Mammary epithelial cell (primary cell): ENCODE measurements at places on chromosomes 1 and 21. TPM values are rescaled to one million over a fixed set of nuclear protein-coding genes. Genes with fewer than 3 reads are reported as not detected.

GRCh38 chr1:55280731-55281130 lies 65.6 kb upstream of the USP24 start:
- DNase-seq, result no peak

DNA sequence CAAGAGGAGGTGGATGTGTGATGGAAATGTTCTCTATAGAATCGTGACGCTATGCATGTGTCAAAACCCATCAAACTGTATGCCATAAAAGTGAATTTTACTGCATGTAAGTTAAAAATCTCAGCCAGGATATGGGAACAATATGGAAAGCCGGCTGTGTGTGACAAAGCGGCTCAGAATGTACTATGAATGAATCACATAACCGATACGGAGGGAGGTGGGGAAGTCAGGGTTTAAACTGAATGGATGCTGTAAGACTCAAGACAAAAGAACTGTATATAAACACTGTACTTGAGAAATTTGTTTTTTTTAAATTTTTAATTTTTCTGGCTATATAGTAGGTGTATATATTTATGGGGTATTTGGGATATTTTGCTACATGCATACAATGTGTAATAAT lies 111.6 kb upstream of the PDE4B start:
- peak; percentile 2 for DNase-seq

GRCh38 chr1:165816157-165816556 lies 11.3 kb upstream of the UCK2 start:
- no peak for DNase-seq

GRCh38 chr1:97350241-97350640 lies 570.6 kb downstream of the DPYD start:
- DNase-seq, result no peak

- DNase-seq, result no peak
These were observed 6.7 kb downstream of the SOX13 start for GRCh38 chr1:204079608-204079999.

The SGIP1 gene
- not detected for total RNA-seq

DNA sequence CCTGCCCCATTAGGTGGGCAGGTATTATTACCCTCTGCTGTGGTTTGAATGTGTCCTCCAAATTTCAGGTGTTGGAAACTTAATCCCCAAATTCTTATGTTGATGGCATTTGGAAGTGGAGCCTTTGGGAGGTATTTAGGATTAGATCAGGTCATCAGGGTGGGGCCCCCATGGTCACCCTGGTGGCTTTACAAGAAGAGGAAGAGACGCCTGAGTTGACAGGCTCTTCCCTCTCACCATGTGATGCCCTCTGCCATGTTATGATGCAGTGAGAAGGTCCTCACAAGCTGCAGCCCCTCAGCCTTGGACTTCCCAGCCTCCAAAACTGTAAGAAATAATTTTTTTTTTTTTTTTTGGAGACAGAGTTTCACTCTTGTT lies 8.8 kb upstream of the THEMIS2 start:
- no peak for DNase-seq

GRCh38 chr21:37367703-37368540 lies 1.3 kb downstream of the DYRK1A start:
- peak; percentile 31 for DNase-seq

DNA sequence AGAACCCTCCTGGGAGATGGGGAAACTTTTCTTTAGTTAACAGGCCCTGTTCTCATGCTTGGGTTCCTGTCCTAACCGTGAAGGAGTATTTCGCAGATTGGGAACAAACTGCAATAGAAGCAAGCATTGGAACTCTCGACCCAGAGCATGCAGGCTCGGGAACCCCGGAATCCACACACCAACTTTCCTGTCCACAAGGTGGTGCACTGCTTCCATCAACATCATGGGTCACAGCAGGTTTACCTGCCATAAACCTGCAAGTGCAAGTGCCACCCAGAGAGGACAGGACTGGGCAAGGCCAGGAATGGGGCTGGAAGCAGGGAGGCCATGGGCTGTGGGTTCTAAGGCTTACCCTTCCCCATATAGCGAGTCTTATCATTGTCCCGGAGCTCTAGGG lies 6.9 kb downstream of the ENO1 start:
- DNase-seq, result peak; percentile 61

The CXADR gene
- 5.5 and 8.6 TPM in 2 replicates for total RNA-seq

DNA sequence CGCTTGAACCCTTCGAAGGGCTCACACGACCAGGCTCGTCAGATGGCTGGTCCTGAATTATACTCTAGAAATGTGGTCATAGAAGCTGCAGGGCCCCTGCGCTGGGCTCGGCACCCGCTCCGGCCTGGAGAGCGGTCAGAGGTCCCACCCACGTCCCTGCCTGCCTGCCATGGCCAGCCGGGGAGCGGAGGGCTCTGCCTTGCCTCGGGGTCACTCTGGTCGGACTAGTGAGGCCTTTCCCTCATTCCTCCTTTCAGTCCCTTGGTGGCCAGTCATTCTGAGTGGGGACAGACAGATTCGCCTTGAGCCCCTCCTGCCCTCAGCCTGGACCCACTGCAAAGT lies 529 bp upstream of the MARCKSL1 start:
- DNase-seq, result no peak

- DNase-seq, result no peak
These were observed 239.8 kb upstream of the RAB4A start for GRCh38 chr1:229031061-229031460.

- no peak for DNase-seq
These were observed 15.9 kb downstream of the UMODL1 start for GRCh38 chr21:42086969-42087368.

DNA sequence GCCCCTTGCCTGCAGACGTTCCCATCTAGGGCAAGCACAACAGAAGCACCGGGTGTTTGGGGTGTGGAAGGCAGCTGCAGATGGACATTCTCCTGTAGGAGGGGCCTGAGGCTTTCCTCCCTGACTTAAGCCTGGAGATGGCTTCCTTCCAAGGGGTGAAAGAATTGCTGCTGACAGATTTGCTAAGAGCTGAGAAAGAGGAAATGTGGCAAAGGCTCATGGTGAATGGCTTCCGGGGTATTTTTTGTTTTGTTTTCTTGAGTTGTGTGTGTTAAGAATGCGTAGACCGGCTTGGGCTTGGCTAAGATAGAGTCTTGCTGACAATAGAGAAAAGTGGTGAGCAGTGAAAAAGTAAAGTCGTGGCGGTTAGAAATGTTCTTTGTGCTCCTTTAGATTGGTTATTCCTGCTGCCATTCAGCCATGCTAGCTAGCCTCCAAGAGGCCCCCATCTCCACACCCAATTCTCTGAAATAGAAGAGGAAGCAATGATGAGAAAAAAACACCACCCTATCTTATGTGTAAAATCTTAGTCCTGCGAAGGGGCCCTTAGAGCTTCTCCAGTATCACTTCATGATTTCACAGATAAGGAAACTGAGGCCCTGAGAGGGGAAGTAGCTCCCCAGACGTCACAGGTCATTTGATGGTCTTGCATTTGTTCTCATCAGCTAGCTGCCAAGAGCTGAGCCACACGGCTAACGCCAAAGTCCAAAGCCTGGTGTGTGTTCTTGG lies 36.9 kb downstream of the EIF2D start:
- DNase-seq, result no peak

GRCh38 chr1:160880216-160880615 lies 4.8 kb downstream of the ITLN1 start:
- no peak for DNase-seq

DNA sequence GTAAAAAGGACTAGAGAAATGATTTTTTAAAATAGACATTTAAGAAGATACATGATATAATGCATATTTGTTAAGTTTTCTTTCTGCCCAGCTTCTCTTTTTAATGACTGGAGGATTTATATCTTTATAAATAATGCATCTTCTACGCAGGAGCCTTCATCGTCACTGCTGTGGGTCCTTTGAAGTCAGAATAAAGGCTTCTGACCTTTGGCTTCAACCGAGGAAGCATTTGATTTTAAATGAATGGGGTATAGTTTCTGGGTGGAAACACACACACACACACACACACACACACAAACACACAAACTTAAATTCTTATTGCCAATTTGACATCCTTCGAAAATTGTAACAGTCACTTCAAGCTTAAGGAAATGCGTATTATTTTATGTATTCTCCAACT lies 690.9 kb downstream of the BRINP3 start:
- DNase-seq, result no peak

DNA sequence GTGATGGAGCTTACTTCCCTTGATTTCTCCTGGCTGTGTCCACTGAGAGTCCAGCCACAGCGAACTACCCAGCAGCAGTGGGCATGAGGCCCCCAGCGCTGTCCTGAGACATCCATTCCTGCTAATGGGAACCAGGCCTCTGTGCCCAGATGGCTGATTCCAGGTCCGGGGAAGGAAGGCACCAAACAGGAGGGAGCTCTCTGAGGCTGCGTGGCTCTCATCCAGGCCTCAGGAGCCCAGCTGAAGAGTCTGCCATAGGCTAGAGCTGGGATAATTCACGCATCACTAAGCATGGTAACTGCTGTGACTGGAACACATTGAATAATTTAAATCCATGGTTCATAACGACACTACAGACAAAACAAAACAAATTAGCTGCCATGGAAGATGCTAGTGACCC lies 24.7 kb upstream of the LRRC47 start:
- DNase-seq, result no peak

GRCh38 chr1:5456090-5456811 lies 536.0 kb downstream of the NPHP4 start:
- DNase-seq, result no peak

- DNase-seq, result no peak
These were observed 12.1 kb downstream of the LRP8 start for GRCh38 chr1:53315456-53316423.

GRCh38 chr1:232279909-232280400 lies 350.0 kb downstream of the SIPA1L2 start:
- no peak for DNase-seq

The FRRS1 gene
- 31.0 TPM for total RNA-seq

The INAVA gene
- total RNA-seq, result 27.2 TPM in 2 replicates

The CFHR4 gene
- not detected for total RNA-seq

DNA sequence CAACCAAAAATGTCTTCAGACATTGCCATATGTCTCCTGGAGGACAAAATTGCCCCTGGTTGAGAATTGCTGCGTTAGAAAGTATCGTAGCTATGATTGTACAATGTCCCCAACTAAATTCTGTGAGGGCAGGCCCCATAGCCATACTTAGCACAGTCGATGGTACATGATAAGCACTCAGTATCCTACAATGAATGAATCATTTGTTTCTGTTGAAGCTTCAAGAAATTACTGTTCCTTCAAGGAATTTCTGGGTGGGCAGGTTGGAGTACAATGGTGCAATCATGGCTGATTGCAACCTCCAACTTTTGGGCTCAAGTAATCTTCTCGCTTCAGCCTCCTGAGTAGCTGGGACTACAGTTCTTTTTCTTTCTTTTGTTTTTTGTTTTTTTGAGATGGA lies 4.7 kb downstream of the CAP1 start:
- peak; percentile 50 for DNase-seq

DNA sequence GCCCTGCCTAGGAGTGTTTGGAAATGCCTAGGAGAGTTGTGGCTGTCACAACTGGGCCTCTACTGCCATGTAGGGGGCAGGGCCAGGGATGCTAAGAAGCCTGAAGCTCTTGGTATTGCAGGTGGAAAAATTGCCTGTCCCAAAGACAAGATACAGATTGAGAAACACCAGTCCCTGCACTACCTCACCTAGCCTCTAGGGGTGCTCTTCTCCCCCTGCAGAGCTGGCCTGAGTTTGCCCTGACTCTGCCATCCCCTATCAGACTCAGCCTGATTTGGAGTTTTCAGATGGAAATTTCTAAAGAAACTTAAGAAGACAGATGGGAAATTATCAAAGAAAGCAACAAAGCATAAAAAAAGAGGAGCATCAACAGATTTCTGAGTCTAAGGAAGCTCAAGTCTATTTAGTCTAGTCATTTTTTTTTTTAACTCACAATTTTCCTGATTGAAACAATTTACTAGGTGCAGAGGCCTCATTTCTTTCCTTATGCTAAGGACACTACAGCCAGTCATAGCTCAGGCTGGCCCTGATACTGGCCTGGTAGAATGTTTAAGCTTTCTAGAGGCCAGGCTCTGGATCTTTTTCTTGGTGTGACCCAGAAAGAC lies 61.4 kb upstream of the LRRN2 start:
- peak; percentile 25 for DNase-seq

The CELA2A gene
- not detected in 2 replicates for total RNA-seq

DNA sequence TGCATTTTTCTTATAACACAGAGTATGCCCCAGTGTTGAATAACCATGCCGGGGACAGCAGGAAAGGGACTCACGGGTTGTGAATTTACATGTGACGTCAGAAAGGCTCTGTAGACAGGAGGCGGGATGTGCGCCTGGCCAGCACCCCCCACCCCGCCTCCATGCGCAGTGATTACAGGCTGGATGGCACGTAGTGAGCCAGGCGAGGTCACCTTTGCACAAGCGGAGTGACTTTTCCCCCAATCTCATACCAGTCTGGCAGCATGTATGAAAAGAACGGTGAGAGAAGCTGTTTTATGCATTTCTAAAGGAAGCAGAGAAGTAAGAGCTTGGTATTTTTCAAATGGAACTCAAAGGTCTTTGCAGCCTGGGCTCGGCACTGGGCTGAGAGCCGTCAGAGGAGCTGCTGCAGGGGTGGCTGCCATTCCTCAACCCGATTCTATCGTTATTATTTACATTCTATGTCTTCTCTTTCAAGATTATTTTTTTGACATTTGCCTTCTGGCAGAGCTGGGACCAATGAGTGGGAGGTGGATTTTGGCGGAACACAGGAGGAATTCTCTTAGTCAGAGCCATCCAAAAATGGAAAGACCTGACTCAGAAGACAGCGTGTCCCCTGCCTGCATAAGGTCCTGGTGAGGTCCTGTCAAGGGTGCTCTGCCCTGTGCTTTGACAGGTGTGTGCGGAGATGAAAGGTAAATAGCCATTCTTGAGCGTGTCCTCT lies 115.6 kb upstream of the SLC45A1 start:
- peak; percentile 74 for DNase-seq

GRCh38 chr1:101918277-101918676 lies 78.4 kb downstream of the OLFM3 start:
- no peak for DNase-seq

GRCh38 chr1:10771789-10772188 lies 24.7 kb downstream of the CASZ1 start:
- DNase-seq, result no peak

DNA sequence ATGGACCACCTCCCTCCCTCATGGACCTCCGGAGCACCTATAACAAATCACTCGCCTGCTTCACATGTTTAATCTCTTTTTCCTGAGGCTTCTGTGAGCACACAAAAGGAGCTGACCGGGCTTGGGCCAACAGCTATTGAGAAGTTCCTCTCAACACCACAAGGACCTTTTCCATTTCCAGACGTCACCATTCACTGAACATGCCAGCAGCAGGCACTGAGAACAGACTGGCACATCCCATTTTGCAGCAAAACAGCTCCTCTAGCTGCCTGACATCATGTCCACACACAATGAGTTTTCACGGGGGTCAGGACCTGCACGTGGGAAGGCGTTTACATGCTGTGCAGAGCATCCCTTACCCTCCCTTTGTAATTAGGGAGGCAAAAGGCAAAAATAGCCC lies 11.0 kb downstream of the SUSD4 start:
- no peak for DNase-seq

The LENEP gene
- 1.5 TPM for total RNA-seq

- DNase-seq, result no peak
These were observed 50.6 kb downstream of the SDC3 start for GRCh38 chr1:30857964-30858363.

DNA sequence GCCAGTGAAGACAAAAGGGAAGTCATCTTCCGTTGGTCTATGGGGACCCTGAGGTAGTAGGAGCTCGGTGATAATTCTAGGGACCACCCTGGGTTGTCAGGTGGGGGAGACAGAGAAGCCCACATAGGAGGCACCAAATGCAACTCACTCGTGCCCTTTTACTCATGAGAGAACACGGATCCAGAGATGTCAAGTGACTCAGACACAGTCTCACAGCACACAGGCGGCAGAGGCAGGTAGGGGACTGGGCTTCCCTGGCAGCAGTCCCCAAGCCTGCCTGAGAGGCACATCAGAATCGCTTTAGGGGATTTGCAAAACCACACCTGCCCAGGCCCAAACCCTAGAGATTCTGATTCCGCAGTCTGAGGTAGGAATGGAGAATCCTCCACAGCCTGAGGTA lies 31.3 kb upstream of the RUNX3 start:
- DNase-seq, result no peak
